ENCODE measurements at places on chromosomes 6 and 20.
A peak's percentile ranks its signal among the peaks of the same experiment; 100 is the strongest.

GRCh38 chr6:142693441-142693840 is 251.5 kb downstream of the HIVEP2 start:
- no peak for DNase-seq

DNA sequence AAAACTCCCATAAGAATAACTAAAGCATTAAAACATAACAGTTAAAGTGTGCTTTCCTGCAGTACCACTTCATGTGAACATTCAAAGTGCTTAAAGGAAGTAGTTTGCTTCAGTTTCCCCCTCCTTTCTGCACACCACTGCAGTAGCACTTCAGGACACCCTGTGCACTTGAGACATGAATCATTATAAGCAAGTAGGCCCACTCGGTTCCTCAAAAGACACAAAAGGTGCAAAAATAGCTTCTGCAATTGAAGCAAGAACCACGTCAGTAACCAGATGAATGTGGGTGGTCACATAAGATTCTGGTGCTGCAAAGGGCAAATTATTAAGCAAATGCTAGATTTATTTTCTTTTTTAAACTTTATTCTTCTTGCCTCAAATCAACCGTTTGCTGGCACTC is 160.6 kb downstream of the HIVEP2 start:
- DNase-seq, result no peak

GRCh38 chr6:163723759-163724158 is 309.2 kb downstream of the QKI start:
- no peak for DNase-seq

- no peak for DNase-seq
These were observed 59.3 kb upstream of the STMND1 start for GRCh38 chr6:17042422-17043147.

DNA sequence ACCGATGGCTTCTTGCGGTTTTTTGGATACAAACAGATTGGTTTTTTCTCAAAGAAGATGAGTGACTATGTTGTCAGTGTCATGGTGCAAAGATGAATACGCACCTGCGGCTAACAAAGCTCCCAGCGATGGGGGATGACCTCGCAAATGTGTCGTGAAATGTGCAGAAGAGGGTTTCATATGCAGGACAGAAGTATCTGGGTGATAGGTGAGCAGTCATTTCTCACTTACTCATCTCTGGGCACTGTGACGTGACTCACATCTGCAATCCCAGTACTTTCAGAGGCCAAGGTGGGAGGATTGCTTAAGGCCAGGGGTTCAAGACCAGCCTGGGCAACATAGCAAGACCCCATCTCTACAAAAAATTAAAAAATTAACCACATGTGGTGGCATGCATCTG is 216.3 kb downstream of the ERMARD start:
- DNase-seq, result no peak

DNA sequence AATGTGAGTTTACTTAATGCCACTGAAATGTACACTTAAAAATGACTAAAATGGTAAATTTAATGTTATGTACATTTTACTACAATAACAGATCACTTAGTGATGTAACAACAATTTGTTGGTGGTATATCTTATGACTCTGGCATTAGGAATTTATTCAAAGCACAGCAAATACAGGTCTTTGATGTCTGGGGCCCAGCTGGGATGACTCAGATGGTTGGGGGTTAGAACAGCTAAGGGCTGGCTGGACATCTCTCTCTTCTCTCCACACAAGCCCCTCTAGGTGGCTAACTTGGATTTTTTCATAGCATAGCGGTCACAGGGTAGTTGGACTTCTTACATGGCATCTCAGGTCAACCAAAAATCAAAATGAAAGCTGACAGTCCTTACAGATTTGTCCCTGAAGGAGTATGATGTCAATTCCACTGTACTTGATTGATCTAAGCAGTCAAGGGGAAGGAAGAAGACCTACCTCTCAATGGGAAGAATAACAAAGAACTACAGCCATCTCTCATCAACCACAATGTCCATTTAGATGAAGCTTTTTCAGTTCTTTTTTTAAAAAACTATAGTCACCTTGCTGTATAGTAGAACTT is 37.5 kb upstream of the LCA5 start:
- no peak for DNase-seq

- DNase-seq, result no peak
These were observed 3.9 kb upstream of the LRP11 start for GRCh38 chr6:149867876-149868640.

GRCh38 chr6:41591859-41592502 is 45.8 kb downstream of the FOXP4 start:
- peak; percentile 83 for DNase-seq

GRCh38 chr6:144090384-144090783 is 5.0 kb downstream of the SF3B5 start:
- no peak for DNase-seq

DNA sequence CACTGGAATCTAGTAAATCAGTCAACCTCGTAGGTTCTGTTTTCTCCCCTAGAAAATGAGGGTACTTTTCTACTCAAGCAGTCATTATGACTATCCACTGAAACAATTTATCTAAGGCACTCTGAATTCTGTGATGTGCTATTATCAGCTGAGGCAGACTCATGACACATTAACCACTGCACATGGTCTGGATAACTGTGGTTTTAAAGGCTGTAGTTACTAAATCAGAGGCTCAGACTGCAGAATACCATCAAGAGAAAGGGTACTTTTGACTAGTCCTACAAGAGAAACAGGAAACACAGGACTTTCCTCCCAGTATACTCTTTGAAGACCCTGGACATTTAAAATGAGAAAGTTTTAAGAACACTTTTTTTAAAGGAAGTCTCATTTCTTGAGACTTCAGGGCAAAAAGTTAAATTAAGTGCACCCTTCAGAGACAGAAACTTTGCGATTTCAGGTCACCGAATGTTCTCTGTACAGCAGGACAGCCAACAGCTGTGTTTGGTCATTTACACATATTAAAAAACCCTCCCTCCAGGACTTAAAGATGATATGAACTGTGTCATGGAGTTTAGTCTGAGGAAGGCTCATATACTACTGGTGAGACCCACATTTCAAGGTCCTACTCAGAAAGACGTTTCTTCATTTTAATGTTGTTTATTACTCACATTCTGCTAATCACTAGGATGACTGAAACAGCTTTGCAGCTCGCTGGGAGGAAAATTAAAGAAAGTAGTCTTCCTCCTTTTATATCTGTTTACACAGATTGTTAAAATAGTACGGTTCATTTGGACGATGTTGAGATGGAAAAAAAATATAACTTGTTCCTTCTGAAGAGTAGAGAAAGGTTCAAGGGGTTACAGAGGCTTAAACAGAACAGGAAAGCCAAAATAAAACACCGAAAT is 19.9 kb downstream of the ATXN1 start:
- no peak for DNase-seq

DNA sequence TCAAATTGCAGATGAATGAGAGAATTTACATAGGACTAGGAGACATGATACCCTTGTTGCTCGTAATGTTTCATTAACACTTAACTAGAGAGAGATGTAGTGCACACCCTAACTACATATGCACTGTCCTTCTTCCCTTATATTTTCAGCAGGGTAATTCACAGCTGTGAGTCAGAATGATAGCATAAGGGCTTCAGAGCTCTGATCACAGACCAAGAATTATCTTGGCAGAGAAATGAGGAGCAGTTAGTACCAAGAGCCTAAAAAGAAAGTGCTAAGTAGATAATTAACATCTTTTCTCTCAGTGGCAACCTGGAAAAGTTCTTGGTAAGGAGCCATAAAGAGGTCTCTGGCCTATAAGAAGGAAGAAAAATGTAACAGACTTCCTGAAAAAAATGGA is 35.8 kb downstream of the GRIK2 start:
- no peak for DNase-seq

DNA sequence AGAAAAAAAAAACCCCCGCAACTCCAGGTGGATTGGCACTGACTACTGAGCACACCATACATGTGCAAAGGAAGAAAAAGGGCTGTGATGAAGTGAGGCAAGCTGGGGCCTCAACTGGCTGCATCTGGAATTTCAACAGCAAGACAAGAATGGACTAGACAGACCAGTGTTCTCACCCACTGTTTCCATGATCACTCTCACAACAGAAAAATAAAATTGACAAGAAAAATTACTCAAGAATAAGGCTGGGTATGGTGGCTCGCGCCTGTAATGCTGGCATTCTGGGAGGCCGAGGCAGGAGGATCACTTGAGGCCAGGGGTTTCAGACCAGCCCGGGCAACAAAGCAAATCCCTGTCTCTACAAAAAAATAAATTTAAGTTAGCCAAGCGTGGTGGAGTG is 18.8 kb downstream of the ZNF217 start:
- DNase-seq, result no peak

GRCh38 chr6:44342052-44342451 is 398 bp upstream of the SPATS1 start:
- no peak for DNase-seq

- DNase-seq, result no peak
These were observed 23.7 kb upstream of the ID1 start for GRCh38 chr20:31581391-31581790.

- no peak for DNase-seq
These were observed 3.6 kb upstream of the TMEM74B start for GRCh38 chr20:1188347-1188746.

DNA sequence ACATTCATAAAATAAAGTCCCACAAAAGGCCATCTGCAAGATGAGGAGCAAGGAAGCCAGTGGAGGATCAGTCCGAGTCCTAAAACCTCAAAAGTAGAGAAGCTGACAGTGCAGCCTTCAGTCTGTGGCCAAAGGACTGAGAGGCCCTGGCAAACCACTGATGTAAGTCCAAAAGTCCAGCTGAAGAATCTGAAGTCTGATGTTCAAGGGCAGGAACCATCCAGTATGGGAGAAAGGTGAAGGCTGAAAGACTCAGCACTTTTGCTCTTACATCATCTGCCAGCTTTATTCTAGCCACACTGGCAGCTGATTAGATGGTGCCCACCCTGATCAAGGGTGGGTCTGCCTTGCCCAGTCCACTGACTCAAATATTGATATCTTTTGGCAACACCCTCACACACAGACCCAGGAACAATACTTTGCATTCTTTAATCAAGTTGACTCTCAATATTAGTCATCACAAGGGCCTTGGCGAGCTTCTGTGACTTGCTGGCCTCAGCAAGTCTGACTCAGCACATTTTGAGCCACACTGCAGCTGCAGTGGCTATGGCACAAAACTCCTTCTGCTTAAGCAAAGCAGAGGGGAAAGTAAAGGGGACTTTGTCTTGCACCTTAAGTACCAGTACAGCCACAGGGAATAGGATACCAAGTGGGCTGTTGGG is 1370.3 kb upstream of the CITED2 start:
- no peak for DNase-seq
